ENCODE measurements at places on chromosomes 3 and 15.

DNA sequence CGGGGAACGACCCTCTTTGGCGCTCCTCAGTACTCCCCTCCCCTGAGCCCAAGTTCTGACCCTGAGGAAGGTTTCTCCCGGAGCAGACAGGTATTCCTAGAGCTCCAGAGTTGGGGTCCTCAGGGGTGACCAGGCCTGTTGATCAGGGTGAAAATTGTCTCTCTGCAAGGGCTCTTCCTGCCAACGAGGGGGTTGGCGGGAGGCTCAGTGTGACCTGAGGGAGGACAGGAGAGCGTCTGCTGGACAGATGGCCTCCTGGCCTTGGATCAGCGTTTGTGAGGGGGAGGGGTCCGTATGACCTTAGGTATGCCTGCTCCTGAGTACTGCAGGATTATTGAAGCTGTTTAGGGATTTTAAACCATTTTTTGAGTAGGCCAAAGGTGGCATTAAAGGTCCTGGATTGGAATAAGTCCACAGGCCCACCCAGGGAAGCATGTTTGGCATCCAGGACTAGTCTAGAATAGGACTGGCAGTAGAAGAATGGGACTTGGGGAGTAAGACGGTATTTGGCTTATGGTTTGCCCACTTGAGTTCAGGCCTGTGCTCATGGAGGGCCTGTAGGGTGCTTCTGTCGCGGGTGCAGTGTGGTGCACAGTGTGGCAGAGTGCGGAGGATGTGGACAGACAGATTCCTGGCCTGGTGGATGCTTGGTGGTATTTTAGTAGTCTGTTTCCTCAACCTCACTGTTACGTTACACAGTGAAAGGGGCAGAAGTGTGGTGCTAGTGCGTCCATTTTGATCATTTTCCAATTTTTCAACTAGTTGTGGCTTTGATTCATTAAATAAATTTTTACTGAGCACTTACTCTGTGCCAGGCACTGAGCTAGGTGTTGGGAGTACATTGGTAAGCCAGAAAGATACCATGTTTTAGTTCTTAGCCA, 959 bp downstream of the ZNF592 start:
- peak; percentile 40 for DNase-seq

- DNase-seq = no peak
Measured at GRCh38 chr15:95875121-95875643, 455.3 kb upstream of the NR2F2 start.

- no peak for DNase-seq
Measured at GRCh38 chr3:88058306-88058580, 562 bp downstream of the CGGBP1 start.

DNA sequence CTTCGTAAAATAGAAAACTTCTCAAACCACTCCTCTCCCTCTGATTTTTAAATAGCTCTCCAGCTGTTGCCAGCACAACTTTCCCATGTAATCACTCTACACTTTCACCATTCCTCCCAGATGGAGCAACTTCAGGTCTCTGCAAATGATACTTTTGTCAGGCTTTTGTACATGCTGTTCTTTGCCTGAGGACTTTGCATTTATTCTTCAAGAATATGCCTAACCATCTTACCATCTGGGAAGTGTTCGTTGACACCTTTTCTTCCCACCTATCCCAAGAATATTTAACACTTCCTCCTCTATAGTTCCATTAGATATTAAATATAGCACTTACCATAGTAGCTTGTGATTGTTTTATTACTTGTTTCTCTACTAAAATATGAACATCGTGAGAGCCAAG, 703.7 kb downstream of the CADM2 start:
- DNase-seq = no peak

DNA sequence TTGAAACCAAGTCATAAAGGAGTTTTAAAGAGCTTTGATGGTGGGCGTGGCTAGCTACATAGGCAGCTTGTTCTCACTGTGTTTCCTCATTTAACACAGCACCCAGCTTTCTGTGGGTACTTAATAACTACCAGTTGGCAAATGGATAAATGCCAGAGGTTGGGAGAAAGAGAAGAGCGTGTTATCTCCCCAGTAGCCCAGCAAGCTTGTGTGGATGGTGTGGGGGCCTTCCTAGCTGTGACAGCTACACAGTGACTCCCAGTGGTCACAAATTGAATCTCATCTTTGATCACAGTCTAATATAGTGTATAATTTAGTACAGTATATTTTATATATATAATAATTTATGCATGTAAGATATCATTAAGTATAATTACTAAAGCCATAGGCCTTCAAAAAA, 984.1 kb downstream of the EPHA3 start:
- DNase-seq = no peak

- DNase-seq = no peak
Measured at GRCh38 chr3:149967086-149967685, 3.5 kb downstream of the PFN2 start.

DNA sequence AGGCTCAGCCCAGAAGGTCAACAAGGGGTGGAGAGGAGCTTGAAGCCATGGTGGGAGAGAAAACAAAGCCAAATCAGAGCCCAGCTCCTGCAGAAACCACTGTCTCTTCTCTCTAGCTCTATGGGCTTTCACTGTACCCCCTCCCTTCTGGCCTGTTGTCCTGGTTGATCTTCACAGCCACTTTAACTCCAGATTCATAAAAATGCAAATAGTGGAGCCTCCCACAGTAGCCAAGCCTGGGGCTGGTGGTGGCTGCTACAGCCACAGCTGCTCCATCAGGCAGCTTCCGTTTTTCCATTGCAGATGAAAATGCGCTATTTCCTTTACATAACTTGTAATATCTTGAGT, 20.7 kb upstream of the CAV3 start:
- no peak for DNase-seq

- DNase-seq = no peak
Measured at GRCh38 chr3:104855702-104856101, 511.0 kb upstream of the ALCAM start.

DNA sequence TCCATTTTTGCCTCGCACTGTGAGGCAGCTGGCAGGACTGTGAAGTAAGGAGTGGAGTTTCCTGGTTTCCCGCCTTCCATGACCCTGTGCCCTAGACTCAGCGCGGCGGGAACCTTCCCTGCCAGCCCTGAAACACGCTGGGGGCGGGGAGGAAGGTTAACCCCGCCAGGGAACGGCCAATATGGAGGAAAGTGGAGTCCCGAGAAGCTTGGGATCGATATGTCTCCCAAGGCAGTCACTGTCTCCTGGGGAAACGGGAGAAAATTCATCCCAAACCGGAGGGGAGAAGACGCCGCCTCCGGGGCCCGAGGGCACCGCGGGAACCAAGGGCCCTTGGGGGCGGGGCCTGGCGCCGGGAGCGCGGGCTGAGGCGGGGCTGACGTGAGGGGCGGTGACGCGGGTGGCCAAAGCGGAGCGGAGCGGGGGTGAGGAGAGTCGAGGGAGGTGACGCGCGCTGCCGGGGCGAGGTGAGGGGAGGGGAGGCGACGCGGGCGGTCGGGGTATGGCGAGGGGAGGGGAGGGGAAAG, at the start of gene HMCES:
TSS of gene HMCES (plus strand) at position 432 of the 527 bp plus-strand sequence. CDS start 863 bp downstream, outside the sequence.
- peak; percentile 85 for DNase-seq

DNA sequence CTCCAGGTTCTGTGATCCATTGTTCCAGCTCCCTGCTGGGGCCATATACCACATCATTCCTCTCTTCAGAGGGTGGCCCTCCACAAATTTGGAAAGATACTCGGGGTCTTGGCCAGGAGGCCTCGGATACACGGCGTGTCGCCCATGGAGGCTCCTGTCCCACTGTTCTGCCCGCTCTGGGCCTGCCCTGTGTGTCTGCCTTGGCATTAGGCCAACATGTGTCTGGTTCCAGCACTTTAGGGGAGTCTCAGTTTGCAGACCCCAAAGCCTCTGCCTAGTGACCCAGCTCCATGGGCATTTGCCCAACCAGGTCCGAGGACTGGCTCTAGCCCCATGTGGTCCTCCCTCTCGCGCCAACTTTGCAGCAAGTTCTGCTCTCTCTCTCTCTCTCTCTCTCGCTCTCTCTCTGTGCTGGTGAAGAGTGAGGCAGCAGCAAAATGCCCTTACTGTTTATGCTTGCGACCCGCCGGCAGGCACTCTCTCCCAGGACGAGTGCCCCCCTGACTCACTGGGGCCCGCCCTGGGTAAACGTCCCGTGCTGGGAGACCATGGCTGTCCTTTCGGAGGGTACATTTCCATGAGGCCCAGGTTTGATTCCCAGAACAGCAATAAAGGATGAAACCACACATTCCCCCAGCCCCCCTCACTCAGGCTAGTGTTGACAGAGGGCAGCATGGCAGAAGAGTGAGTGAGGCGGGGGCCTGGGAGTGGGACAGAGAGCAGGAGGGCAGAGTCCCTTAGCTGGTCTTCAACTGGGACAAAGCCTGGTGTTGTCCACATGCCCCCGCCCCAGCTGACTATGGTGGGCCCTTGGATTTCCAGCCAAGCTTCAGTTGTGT, 77.9 kb downstream of the ISG20 start:
- DNase-seq = no peak

DNA sequence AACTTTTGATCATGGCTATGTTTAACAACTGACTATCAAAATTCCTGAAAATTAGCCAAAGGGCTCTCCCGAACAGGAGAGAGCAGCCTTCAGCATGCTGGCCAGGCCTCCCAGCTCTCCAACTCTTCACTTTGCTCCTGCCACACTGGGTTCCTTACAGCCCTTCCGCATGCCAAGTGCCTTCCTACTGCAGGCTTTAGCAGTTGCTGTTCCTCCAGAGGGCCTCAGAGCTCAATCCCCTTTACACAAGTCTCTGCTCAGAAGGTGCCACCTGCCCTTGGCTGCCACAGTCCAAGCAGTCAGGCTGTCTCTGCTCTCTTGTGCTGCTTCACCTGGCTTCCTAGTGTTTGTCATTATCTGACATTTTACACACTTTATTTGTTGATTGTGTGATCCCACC, 553.1 kb upstream of the PPP2R3A start:
- no peak for DNase-seq

Measured in stimulated activated CD4-positive, alpha-beta T cell treated with anti-CD3 and anti-CD28 coated beads, Interleukin-15, amount 100 ng/mL, for 48 hours (primary cell).